ENCODE measurements at places on chromosomes 7 and 10.

- no peak for DNase-seq
Measured at GRCh38 chr7:104972500-104972899, 41.5 kb upstream of the KMT2E start.

- DNase-seq = peak; percentile 69
Measured at GRCh38 chr7:50467817-50468610, 17.9 kb upstream of the FIGNL1 start.

DNA sequence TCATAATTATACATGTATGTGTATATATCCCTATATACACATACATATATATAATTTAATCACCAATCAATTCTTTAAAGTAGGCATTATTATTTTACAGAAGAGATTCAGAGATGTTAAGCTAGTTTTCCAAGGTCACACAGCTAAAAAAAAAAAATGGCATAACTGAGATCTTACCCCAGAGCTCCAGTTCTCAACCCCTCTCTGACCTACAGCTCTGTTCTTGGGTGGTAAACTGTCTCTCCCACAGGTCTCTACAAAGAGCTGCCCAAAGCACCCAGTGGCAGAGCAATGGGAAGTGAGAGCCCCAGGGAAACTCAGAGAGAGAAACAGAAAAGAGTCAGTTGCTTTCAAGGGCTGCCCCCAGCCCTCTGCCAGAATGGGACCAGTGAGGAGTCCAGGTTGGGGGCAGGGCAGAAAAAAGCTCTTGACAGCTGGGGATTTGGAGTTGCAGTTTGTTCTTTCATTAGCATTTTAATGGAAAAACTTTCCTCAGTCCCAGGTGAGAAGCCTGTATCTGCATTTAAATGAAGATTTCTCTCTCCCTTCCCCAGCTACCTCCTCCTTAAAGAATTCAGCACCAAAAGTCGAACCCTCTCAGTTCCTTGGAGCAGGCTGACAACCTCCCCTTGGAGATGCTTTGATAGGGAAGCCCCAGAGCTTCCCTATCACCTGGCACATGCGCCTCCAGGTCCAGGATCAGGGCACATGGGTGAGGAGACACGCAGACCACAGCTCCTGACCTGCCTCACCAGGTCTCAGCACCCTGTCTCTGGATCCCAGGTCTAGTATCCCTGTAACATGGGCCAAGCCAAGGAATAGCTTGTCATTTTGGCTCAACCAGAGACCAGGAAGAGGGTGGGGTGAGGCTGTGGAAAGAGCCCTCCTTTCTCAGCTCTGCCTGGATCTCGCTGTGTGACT lies 388.1 kb downstream of the PLXNA4 start:
- DNase-seq = no peak

GRCh38 chr10:97428572-97428981 lies 2.6 kb downstream of the PGAM1 start:
- no peak for DNase-seq

DNA sequence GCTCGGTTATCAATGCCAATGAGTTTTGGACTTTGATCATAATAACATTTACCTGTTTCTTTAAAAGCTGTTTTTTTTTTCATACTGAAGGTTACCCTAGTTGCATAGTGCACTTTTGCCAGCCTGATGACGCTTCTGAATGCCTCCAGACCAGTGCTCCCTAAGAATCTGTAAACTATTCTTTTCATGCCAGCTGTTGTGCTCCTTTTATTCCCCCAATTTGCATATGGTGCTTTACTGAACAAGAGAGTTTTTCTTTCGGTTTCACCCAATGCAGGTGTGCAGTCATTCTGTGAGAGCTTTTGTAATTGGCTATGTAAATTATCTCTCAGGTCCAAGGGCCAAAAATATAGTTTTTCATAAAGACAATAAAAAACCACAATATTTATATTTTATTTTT lies 48.1 kb upstream of the GLCCI1 start:
- DNase-seq = peak; percentile 91

- DNase-seq = no peak
Measured at GRCh38 chr7:75977743-75978142, 16.7 kb downstream of the TMEM120A start.

GRCh38 chr7:42096268-42096667 lies 140.7 kb downstream of the GLI3 start:
- DNase-seq = no peak

DNA sequence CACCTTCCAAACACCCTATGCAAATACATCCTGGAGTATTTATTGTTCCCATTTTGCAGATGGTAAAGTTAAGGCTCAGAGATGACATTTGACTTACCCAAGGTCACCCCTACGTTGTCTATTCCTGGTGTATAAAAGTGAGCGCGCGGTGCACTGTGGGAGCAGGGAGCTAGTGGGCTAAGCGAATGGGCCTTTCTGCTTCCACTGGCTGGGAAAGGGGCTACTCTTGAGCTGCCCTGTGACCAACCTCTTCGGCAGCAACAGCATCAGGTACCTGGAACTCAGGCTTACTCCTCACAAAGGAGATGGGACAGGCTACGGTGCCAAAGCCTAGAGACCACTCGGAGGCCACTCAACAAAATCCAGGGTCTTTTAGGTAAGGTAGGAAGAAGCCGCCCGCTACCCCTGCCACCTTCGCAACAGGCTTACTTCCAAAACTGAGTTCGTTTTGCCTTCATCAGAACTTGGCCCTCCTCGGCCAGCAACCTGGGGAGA lies 2.4 kb downstream of the PTF1A start:
- no peak for DNase-seq

- no peak for DNase-seq
Measured at GRCh38 chr7:44505595-44505994, 15.1 kb upstream of the NUDCD3 start.

GRCh38 chr7:20111821-20112542 lies 105.2 kb downstream of the MACC1 start:
- no peak for DNase-seq

DNA sequence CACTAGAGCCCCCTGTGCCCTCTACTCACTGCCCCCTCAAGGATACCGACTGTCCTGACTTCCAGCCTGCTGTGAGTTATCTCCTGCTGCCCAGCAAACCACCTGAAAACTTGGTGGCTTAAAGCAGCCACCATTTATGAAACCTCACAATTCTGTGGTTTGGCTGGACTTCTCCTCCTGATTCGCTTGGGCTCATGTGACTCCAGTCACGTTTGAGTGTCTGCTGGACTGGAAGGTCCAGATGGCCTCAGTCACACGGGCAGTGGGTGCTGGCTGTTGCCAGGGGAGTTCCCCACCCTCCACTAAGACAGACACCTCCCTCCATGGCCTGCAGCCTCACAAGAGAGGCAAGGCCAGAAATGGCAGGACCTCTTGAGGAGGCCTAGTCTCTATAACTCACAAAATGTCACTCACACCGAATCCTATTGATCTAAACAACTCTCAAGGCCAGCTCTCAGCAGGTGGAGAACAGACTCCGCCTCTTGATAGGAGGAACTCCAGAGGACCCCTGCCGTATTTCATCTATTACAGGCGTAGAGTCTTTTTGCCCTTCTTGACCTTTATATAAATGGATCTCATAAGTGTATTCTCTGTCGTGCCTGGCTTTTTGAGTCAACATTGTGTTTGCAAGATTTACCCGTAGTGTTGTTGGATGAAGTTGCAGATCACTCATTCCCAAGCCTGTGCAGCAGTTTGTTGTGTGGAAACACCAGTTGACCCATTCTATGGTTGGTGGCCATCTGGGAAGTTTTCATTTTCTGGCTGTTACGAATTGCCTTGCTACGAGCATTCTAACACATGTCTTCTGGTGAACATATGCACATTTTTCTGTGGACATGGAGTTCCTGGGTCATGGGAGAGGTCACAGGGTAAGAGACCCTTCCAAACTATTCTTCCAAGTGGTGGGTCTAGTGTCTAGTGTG lies 48.3 kb downstream of the ZMIZ1 start:
- no peak for DNase-seq

DNA sequence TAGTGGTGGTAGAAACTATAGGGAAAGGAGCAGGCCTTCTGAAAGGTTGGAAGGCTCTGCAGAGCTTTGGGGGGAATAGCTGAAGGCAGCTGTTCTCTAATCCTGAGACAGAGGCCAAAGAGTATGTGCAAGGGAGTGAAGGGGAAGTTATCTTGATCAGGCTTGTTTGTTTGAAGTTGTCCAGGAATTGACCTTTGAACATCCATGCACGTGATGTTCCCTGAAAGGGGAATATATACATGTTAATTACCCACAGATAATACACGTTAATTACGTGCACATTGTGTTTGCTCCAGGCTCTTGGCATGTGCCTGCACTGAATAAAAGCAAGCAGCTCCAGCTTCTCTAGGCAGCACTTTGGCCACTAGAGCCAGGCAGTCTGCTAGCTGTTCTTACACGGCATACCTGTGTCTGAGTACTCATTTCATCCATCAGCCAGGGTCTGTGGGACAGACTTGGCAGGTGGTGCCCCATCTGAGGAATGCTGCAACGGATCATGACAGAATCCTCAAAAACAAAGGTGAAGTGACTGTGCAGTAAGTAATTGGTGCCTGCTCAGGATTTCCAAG lies 18.0 kb upstream of the STARD3NL start:
- DNase-seq = no peak

- no peak for DNase-seq
Measured at GRCh38 chr7:47314248-47314647, 267.7 kb downstream of the TNS3 start.

- no peak for DNase-seq
Measured at GRCh38 chr10:91617072-91617609, 15.7 kb downstream of the PPP1R3C start.

- no peak for DNase-seq
Measured at GRCh38 chr10:121531830-121532178, 66.4 kb downstream of the FGFR2 start.

GRCh38 chr10:59361663-59362143 lies 646 bp downstream of the FAM13C start:
- DNase-seq = no peak

Data from NCI-H526 (cell line).